ENCODE measurements at places on chromosomes 12 and 14.

DNA sequence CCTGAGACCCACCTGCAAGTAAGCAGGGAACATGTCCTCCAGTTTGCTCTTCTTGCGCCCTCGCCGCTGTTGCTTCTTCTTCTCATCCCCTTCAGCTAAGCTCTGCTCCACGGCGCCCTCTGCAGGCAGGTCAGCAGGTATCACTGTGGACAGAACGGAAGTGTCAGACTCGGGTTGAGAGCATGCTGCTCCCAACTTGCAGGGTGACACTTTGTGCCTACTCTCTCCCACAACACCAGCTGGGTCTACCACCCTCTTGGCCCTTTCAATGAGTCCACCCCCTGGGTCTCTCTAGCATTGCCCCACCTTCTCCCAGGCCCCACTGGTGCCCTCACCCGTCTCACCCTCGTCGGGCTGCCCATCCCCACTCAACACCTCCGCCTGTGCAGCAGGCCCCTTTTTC, 16.7 kb downstream of the KMT2D start:
- no peak for DNase-seq

- DNase-seq = no peak
These were observed 40.9 kb downstream of the SGPP1 start for GRCh38 chr14:63686926-63687325.

GRCh38 chr12:70842136-70842535, 78.4 kb downstream of the PTPRR start:
- no peak for DNase-seq

DNA sequence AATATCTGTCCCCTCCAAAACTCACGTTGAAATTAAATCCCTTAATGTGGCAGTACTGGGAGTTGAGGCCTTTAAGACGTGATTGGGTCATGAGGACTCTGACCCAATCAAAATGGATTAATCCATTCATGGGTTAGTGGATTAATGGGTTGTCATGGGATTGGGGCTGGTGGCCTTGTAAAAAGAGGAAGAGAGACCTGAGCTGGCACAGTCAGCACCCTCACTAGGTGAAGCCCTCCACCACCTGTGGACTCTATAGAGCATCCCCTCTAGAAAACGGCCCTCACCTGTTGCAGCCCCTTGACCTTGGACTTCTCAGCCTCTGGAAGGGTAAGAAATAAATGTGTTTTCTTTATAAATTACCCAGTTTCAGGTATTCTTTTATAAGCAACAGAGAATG, 53.0 kb downstream of the SPRING1 start:
- no peak for DNase-seq

GRCh38 chr12:48183091-48183875, at the start of gene CCDC184:
Gene CCDC184 (plus strand): TSS chr12:48183644. CDS start chr12:48184123, 479 bp downstream.
- no peak for DNase-seq

- no peak for DNase-seq
These were observed 35.1 kb downstream of the SVOP start for GRCh38 chr12:108985750-108986149.

- no peak for DNase-seq
These were observed 97.5 kb downstream of the TMX1 start for GRCh38 chr14:51337520-51337919.

- no peak for DNase-seq
These were observed 1278.3 kb downstream of the SLC16A7 start for GRCh38 chr12:60874091-60874490.

DNA sequence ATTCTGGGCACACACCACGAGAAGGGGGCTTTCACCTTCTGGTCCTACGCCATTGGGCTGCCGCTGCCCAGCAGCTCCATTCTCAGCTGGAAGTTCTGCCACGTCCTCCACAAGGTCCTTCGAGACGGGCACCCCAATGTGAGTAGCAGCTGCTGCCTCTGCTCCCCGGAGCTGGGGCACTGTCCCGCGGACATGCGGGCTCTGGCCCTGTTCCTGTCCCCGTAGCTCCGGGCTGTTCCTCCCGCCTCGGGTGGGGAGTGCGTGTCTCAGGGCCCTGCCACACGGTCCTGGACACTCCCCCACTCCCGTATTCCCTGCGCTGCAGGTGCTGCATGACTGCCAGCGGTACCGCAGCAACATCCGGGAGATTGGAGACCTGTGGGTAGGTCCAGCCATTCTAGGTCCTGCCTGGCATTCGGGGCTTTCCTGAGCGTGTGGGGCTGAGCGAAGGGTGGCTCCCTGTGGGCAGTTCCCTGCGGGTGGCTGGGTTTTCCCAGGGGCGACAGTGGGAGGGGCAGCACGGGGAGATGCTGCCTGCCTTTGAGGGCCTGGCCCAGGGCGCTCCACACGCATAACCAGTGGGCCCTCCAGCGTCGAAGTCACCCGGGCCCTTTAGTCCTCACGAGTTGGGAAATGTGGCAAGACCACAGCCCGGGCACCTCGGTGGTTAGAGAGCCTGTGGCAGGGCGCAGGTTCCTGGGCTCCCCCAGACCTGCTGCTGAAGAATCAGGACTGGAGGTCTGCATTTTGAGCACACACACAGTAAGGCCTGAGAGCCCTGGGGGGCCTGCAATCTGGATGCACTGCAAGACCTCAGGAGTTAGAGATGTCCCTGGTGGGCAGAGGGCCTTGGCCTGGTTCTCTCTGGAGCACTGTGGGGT, 13.5 kb downstream of the HIP1R start:
- no peak for DNase-seq

GRCh38 chr12:21939435-21939834, 1.8 kb downstream of the ABCC9 start:
- no peak for DNase-seq

GRCh38 chr12:630656-631632, 32.3 kb downstream of the NINJ2 start:
- no peak for DNase-seq

- no peak for DNase-seq
These were observed 11.0 kb downstream of the OR4K1 start for GRCh38 chr14:19941668-19942067.

DNA sequence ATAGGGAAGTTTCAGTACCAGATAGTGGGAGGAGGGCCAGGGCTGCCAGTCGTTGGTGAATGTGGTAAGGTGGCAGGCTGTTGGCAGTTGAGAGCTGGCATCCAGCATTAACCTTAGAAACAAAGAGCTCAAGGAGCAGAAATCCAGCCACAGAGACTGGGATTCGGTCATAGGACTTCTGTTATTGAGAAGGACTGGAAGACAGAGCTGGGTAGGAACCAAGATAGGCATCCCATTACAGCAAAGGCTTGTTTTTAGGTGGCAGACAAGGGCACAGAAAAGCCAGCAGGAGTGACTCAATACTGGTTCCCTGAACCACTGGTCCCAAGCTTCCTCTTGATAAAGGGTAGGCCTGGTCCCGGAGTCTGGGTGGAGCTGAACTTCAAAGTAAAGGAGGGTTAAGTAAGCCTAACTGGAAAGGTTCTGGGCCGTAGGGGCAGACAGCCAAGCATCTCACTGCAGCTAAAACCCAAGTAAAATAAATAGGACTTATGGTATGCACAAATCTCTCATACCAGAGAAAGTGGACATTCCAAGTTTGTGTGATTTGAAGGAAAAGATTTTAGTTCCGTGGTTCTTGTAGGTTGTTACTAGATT, 147.9 kb downstream of the ETV6 start:
- DNase-seq = no peak

DNA sequence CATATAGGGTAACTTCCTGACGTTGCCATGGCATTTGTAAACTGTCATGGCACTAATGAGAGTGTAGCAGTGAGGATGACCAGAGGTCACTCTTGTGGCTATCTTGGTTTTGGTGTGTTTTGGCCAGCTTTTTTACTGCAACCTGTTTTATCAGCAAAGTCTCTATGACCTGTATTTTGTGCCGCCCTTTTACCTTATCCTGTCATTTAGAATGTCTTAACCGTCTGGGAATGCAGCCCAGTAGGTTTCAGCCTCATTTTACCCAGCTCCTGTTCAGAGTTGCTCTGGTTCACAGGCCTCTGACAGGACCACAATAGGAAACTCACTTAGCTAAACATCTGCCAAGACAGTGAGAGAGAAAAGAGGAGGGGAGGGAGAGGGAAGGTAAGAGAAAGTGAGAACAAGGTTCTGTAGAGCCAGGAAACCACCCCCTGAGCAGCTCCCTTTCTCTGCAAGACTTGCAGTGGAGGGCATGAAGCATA, 64.8 kb upstream of the PLEKHG3 start:
- no peak for DNase-seq

DNA sequence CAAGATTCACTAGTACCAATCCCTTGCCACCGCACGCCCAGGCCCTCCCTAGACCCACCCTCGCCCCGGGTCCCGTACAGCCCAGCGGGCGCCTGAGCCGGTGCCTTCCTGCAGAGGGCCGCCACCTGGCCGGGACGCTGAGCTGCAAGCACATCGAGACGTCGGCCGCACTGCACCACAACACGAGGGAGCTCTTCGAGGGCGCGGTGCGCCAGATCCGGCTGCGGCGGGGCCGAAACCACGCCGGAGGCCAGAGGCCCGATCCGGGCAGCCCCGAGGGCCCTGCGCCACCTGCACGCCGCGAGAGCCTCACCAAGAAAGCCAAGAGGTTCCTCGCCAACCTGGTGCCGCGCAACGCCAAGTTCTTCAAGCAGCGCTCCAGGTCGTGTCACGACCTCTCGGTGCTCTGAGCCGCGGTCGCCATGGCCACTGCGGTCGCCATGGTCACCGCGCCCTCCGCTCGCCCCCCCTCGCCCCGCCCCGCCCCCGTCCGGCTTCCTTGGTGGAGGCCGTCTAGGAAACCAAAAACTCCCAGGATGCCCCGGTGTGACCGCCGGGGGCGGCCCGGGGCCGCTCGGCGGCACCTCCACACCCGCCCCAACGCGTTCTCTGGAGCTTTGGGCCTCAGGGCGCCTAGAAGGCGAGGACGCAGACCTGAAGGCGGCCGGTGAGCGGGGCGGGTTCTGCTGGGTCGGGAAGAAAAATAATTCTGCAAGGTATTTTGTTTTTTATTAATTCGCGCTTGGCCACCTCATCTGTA, 3.7 kb downstream of the REM2 start:
- DNase-seq = peak; percentile 68

DNA sequence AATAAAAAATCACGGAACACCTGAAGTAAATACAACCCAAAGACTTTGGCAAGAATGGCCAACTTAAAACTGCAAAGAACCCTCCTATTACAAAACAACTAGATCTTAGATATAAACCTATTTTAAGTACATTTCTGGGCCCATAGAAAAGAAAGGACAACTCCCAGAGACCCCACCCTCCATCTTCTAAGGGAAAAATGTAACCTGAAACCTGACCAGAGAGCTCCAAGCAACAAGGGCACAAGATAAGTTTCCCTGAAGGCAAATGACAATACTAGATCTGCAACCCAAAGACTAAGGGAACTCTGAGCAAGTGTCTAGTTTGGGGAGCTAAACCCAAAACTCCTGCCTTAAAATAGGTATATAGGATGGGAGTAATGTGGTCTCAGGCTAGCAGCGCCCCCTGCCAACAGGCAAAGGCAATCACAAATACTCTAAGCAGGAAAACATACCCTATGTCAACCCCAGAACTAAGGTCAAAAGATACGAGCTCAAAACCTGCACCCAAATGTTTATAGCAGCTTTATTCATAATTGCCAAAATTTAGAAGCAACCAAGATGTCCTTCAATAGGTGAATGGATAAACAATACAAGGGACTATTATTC, 218.9 kb downstream of the ITPR2 start:
- no peak for DNase-seq

- DNase-seq = no peak
These were observed 13.0 kb upstream of the GNG2 start for GRCh38 chr14:51847489-51847796.

DNA sequence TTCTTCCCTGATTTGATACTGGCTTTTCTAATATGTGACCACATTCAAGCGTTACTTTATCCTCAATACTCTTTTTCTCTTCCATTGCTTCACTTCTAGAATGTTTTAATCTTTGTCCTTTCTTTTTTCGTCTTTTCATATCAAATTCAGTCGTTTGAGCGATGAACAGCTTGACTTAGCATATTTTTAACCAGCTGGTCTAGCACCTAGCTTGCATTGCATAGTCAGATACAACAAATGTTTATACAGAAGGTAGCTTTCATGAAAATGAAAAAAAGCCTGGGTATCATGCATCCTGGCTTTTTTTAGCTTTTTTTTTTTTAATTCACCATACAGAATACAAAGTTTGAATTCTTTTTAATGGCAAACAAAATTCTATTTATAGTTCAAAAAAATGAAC, 1.2 kb downstream of the SOX5 start:
- no peak for DNase-seq

- no peak for DNase-seq
These were observed 7.8 kb downstream of the GALNT6 start for GRCh38 chr12:51383269-51383905.

GRCh38 chr12:69059465-69060457, 126.8 kb upstream of the CPM start:
- DNase-seq = no peak

DNA sequence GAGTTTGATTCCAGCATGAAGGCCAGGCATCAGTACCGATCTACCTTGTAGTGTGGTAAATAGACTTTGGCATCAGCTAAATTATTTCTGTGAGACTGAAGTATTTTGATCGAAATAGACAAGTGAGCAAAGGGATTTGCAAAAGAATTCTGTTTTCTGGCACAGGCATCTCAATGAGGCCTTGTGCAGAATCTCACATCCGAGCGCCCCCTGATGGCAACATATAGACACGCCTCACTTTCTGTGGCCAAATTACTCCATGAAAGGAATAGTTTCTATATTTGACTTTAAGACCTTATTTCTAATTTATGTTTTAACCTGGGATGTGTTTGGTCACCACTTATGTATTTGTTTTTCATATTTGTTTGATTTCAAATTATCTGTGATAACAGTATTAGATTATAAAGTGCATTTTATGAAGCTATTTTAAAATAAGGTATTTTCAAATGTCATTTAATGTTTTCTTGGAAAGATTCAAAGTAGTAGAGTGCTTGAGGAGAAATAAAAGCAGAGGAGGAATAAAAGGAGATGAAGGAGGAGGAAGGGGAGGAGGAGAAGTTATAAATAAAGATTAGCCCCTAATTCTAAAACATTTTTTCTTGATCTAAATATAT, 731.9 kb downstream of the NRXN3 start:
- DNase-seq = no peak

- DNase-seq = no peak
These were observed 118.4 kb upstream of the NCOR2 start for GRCh38 chr12:124685689-124686369.
